Stomach (tissue), 19 donors: ENCODE measurements at places on chromosomes 2 and 18. TPM values are rescaled to one million over a fixed set of nuclear protein-coding genes. Genes with fewer than 3 reads are reported as not detected.

The ABCG8 gene
- not detected for polyA plus RNA-seq

The DTNB gene
- polyA plus RNA-seq: 23.1 TPM

DNA sequence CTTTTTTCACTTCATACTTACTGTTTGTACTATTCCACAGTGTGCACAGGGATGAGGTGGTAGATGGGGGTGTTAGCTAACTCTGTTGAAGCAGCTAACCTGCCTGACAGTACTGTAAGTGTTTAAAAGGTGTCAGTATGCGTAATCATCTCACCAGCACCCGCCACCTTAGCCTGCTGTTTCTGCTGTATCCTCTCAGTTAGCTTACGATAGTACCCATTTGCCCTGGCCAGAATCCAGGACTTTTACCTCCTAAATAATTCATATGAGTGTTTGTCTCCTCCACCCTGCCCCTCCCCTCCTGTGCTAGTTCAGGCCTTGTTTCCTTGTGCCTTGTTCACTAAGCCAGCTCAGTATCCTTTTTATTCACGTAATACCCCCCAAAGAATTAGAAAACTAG, 34.2 kb downstream of the TRAPPC12 start:
- no peak for DNase-seq

- DNase-seq: peak; percentile 67
Observed at GRCh38 chr2:203808046-203808750, 59.4 kb upstream of the CTLA4 start.

The TUBB8B gene
- not detected for polyA plus RNA-seq

GRCh38 chr2:66576561-66577320, 141.8 kb downstream of the MEIS1 start:
- no peak for DNase-seq

GRCh38 chr2:69075486-69075885, 62.5 kb downstream of the ANTXR1 start:
- DNase-seq: no peak

The STARD6 gene
- not detected for polyA plus RNA-seq

DNA sequence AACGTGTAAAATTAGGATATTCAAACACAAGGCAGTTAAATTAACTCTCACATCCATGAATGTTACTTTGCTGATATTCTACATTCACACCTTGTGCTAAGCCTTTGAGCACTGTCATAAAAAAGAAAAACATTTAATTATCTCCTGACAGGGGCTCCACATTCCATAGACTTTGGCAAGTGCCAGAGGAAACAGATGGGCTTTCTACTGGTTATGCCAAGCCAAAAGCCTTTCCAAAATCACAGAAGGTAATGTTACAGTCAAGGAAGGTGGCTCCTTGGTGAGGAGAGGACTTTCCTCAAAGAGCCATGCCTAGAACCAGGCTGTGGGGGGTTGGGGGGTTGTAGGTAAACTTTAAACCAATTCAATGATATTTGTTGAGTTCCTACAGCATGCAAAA, 12.4 kb downstream of the MYO5B start:
- no peak for DNase-seq

DNA sequence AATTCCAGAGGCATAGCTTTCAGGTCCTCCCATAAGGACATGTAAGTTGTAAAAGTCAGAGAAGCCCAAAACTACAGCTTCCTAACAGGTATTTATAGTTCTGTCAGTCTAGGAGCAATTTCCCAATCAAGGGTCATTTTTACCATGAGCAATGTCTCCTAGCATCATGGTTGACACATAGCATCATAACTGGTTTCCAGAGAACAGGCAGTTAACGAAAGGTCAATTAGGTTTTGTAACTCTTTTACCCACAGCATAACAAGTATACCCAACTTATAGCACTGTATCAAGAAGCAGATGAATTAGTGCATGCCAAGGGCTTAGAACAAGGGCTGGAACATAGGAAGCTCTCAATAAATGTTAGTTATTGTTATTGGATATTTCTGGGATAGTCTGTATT, 110.1 kb downstream of the MREG start:
- no peak for DNase-seq

DNA sequence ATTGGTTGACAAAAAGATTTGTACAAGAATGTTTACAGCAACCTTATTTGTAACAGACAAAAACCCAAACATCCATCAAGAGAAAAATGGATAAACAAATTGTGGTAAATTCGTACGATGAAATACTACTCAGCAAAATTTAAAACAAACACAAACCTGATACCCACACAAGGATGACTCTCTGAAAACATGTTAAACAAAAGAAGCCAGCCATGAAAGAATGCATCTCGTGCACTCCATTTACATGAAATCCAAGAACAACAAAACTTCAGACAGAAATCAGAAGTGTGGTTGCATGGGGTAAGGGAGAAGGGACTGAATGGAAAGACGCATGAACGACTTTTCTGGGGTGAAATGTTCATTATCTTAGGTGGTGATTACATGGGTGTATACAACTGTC, 93.4 kb downstream of the SLC25A12 start:
- DNase-seq: no peak

GRCh38 chr2:201136889-201137321, 20.9 kb downstream of the CFLAR start:
- DNase-seq: no peak

DNA sequence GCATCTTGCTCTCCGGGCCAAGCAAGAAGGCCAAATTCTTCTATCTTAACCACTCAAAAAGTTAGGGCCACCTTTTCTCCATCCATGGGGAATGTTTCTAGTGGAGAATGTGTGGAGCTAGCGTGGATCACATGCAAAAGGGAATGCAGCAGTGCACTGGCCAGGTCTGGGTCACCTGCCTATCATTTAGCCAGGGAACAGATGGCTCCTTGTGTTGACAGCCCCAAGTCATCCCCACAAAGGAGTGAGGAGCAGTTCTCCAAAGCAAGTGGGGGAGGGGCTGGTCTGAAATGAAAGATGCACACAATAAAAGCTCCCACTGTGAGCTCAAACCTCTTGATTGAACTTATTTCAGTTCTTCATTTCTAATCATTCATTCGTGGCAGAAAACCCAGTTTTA, 19.1 kb downstream of the EPB41L3 start:
- DNase-seq: no peak

The DNAH6 gene
- polyA plus RNA-seq: 0.15 TPM

DNA sequence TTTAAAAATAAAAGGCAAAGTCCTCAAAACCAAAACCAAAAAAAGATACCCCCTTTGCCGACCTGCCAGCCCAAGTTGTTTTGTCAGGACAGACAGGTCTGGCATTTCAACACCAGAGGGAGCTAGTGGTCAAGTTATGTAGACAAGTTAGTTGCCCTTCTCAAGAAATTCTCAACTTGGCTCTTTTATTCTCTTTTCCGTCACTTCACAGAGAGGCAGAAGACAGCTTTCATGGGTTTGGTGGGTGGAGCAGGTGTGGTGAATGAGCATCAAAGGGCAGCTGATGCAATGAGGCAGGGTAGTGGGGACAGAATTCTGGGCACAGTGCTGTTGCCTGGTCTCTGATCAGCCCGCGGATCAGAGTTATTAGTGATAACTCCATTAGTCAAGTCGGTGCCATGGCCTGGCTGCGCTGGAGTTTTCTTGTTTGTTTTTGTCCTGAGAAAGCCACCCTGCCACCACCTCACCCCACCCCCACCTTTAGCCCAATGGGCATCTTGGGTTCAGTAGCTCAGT, 303.7 kb upstream of the EPAS1 start:
- peak; percentile 90 for DNase-seq

The NOSTRIN gene
- polyA plus RNA-seq: 48.1 TPM

The CIDEA gene
- polyA plus RNA-seq: not detected

GRCh38 chr2:204187229-204188083, 250.9 kb downstream of the ICOS start:
- DNase-seq: peak; percentile 68

DNA sequence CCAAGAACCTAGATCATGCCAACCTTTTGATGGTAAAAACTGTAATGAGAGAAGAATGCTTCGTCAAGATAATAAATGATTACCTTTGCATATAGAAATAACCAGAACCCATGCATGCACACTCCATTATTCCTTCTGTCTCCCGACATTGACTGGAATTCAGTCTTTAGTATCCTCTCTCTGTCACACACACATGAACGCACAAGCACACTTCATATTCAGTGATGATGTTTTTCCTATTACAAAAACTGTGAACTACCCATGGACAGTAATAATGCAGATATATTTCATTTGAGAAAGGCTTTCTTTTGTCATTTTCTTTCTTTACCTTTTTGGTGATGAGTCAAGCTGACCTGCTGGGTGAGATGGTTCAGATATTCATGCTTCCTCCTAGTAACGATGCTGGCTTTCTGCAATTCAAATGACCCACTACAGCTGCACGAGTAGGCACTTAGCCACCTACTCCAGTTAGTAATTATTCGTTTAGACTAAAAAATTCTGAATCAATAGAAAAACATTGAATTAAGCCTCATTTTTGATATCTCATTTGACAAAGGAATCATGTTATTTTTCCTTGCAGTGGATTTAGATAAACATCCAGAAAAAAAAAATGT, 382.2 kb downstream of the TGIF1 start:
- no peak for DNase-seq

The TMEM185B gene
- polyA plus RNA-seq: 4.5 TPM

The CNDP2 gene
- polyA plus RNA-seq: 110 TPM

The ACVR1 gene
- polyA plus RNA-seq: 5.5 TPM

DNA sequence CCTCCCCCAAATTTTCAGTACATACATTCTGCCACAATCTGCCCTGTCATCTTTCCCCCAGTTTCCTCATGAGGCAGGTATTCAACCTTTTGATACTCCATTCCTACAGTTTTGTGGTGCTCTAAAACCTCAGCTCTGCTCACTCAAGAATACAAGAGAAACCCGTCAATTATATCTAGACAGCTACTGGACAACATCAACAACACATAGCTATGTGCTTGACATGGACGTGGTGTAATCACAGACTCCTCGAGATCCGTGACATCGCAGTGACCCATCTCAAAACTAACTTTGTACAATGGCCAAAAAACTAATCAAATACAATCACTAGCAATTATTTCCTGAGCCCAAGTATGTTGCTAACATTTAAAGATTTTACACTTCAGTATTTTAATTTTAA, 23.6 kb downstream of the WDSUB1 start:
- no peak for DNase-seq

DNA sequence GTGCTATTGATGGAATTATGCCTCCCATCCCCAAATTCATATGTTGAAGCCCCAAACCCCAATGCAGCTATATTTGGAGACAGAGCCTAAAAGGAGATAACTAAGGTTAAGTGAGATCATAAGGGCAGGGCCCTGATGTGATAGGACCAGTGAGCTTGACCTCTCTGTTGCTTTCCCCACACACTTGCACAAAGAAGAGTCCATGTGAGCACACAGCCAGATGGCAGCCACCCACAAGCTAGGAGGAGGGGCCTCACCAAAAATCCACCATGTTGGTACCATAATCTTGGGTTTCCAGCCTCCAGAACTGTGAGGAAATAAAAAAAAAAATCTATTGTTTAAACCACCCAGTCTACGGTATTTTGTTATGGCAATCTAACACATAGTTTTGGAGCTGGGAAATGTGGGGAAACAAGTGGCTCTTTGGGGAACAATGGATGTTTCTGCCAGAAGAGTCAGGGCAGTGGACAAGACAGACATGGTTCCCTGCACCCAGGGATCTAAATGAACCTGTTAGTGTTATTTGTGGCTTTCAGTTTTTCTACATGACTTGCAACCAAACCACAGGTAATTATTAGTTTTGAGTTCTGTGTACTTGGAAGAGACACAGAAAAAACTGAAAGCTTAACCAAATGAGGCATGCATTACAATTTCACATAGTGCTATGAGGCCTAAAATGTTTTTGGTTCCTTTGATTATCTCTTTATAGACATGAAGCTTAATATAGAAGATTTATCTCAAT, 259.1 kb downstream of the LTBP1 start:
- no peak for DNase-seq

DNA sequence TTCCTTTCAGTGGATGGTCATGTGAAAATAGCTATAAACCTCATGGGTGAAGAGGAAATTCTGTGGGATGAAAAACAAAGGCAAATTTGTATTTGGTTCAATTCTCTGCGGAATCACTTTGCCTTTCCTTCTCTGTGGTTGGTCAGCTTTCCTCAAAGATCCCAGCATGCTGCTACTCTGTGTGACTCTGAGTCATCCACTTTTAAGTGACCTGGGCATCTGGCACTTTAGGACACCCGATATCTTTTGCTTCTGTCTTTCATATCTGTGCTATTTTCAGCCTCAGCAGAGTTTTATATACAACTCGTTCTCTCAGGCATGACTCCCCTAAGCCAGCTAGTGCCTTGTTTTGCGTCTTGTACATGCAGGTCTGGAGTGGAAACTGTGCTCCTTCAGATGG, 217.0 kb upstream of the PIEZO2 start:
- DNase-seq: no peak
